ENCODE measurements at places on chromosomes 16 and 17.

- DNase-seq: no peak
Measured at GRCh38 chr17:27247071-27247957, 46.6 kb upstream of the WSB1 start.

DNA sequence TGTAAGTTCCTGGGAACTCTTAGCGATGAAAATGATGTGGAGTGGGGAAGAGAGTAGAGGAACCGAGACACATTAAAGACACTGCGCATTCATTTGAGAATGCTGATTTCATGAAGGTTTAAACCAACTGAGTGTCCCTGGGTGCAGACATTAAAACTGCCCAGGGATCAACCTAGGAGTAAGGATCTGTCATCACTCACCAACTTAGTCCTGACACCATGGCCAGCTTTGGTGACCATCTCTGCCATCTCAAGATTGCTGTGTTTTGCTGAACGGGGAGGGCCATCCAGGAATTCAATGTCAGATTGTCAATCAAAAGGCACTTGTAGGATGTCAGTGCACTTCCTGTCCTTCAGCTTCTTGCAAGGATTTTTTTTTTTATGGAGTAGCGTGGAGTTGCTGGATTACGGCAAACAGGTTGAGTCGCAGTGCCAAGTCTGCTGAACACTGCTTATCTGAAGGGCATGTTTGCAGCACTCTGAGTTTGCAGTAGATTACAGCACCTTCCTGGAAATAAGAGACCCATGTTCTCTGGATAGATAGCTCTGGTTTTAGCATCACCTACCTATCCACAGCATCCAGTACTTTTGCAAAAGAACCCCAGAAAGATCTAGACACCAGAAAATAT lies 258.1 kb upstream of the IRX3 start:
- no peak for DNase-seq

DNA sequence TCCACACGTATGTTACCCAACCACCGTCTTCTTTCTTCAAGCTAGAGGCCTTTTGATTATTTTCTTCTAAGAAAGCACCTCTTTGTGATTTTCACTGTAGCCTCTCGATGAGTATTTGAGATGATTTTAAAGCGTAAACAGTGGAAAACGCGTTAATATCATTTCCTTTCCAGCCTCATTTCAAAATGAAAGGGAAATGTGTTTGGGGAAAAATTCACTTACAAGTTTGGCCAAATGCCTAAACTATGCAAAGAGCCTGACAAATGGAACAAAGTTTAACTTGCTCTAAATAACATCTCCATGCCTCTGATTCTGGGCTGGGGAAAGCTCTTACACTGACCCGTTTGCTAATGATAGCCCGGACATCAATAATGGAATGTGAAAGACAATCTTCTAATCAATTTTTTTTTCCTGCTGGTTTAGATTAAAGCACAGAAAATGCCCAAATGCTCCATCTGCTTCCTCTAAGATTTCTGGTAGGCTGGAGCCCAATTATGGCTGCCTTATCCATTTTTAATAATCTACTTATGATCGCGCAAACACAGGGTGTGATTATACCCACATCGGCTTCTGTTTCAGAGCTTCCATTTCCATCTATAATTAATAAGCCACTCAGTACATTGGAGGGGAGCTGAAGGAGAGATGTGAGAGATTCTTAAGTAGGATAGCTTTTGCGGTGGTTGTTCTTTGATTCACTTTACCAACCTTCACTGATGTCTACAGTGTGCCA lies 43.5 kb downstream of the HS3ST2 start:
- no peak for DNase-seq

DNA sequence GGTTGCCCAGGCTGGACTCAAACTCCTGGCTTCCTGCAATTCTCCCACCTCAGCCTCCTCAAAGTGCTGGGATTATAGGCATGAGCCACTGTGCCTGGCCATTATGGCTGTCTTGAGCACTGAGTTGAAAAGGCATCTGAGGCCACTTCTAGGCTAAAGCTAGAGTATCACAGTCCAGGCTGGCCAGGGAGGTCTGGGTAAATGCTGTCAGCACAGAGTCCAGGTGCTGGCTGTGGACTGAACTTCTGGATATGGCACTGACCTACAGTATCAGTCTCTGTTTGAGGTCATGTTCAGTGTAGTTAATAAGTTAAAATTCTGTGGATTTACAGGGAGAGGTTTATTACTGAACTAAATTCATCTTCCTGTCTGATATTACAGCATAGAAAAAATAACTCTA lies 222.5 kb upstream of the TOM1L1 start:
- no peak for DNase-seq

- DNase-seq: no peak
Measured at GRCh38 chr16:19968891-19969683, 84.4 kb upstream of the GPRC5B start.

- no peak for DNase-seq
Measured at GRCh38 chr17:74840989-74841666, 18.6 kb downstream of the GRIN2C start.

Measured in HS-27A (cell line).